Epithelial cell of prostate (primary cell): ENCODE measurements at places on chromosomes 16 and 17.

GRCh38 chr17:39647256-39647655, 10.3 kb downstream of the STARD3 start:
- DNase-seq = no peak

DNA sequence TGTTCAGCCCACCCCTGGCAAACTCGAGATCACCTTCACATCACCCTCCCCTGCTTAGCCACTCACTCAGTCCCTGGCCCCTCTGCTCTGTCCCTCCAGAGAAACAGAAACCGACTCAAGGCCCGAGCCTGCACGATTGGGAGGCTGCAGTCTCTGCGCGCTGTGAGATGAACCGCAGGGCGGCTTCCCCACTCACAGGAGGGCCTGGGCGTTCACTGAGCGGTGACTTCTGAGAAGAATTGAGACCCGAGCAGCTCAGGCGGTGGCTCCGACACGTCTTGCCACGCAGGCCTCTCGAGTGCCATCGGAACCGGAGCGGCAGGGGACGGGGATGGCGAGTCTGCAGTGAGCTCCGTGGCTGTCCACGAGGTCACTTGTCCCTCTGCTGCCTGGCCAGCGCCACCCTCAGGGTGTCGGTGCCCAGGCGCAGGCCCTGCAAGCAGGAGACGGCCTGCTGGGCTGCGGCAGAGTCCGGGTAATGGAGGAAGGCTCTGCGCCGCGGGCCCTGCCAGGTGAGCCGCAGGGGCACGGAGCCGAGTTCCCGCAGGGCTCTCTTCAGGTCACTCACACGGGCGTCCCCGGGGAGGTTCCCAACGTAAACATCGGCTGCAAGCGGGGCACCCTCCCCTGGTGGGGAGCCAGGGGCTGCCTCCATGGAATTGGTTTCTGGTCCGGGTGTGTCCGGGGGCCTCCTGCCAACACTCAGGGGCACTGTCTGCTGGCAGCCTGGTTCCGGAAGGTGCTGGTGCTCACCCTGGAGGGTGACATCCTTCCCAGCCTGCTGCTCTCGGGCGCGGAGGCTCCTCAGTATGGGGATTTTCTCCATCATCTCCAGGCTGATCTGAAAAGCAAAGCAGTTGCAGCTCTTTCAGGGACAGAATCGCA, 21.6 kb downstream of the FOXF1 start:
- DNase-seq = no peak

DNA sequence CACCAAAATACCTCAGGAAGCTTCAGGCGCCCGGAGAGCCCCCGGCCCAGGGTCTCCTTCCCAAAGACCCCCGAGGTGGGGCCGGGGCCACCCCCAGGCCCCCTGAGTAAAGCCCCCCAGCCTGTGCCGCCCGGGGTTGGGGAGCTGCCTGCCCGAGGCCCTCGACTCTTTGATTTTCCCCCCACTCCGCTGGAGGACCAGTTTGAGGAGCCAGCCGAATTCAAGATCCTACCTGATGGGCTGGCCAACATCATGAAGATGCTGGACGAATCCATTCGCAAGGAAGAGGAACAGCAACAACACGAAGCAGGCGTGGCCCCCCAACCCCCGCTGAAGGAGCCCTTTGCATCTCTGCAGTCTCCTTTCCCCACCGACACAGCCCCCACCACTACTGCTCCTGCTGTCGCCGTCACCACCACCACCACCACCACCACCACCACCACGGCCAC, 6.7 kb upstream of the TMEM88 start:
- no peak for DNase-seq

DNA sequence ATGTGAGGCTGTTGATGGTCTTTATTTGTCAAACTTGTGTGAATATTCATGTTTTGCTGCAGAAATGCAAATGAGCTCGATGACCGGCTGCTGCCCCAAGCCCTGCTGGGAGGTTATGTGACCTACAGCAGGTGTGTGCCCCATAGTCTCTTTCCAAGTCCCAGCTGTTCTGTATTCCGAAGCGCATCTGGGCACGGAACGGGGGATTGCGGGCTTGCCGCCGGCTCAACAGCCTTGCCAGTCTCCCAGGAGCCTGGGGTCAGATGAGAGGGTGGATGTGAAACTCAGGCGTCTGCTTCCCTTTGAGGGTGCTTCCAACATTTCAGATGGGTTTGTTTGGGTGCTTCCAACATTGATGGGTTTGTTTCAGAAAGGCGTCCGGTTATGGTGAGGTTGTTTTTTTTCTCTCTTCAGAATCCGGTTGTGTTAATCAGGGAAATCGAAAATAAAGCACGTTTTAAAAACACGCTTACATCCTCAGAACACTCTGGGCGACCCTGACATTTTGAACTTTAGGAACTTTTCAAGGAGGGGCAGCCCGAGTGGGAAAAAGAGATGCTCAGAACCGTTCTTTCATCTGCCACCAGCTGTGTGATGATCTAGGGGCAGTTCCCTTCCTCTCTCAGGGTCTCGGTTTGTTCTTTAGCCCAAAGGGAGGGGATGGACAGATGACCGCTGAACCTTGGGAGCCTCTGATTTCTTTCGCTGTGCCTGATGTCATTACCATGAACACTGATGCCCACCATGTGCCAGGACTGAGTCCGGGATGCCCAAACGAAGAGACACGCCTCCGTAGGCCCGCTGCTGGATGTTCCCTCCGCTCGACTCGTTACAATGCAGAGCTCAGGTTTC, 47.8 kb upstream of the AMZ2 start:
- no peak for DNase-seq

- no peak for DNase-seq
Observed at GRCh38 chr16:1749152-1750117, 21.9 kb downstream of the NME3 start.

GRCh38 chr16:12090151-12090530, 113.6 kb downstream of the SNX29 start:
- DNase-seq = no peak

- DNase-seq = no peak
Observed at GRCh38 chr17:47695429-47696376, 1.7 kb downstream of the TBKBP1 start.

- no peak for DNase-seq
Observed at GRCh38 chr17:80274331-80274730, 13.7 kb downstream of the RNF213 start.

DNA sequence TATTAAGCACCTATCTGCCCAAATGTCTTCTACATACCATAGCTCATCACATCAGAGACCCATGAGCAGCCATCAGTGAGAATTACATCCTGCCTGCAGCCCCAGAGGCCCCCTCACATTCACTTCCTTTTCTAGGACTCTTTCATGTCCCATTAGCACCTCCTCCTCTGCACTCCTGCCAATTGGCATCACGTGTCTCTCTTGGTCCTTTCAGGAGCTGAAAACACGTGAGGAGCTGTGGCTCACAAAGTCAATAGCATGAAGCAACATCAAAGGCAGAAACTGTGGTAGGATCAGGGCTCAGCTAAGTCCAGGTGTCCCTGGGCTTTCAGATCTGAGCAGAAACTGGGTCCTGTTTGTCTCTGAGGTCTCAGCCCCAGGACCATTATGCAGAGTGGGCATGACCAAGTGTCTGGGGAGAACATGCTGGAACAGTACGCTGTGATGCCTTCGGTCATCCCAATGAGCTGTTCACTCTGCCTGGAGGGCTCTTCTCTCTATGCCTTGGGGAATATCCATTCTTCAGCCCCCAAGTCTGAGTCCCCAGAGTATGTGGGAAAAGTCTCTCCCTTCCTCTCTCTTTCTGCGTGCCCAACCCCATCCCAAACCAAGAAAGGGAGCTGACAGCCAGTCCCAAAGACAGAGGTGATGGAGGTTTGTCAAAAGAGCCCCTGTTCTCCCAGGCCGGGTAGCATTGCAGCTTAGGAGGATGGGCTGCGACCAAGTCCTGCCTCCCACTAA, 457.0 kb upstream of the CDH5 start:
- peak; percentile 18 for DNase-seq

DNA sequence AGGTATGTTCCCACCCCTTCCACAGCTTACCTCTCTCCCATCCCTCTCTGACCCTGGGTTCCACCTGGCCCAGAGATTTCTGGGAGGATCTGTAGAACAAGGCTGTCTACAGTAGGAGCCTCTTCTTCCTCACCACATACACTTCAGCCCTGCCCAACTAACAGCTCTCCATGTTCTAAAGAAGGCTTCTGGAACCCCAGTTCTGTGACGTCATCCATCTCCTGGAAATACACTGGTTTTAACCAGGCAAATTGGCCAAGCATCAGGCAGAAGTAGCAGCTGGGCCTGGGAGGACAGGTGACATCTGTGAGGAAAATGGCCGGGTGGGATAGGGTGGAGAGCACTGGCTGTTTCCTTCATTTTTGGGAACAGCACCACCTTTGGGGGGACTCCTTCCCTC, at the start of gene LYZL6:
LYZL6 (minus strand) TSS at position 177 of the 400 bp plus-strand sequence. CDS start 4,357 bp downstream, outside the sequence.
- no peak for DNase-seq

DNA sequence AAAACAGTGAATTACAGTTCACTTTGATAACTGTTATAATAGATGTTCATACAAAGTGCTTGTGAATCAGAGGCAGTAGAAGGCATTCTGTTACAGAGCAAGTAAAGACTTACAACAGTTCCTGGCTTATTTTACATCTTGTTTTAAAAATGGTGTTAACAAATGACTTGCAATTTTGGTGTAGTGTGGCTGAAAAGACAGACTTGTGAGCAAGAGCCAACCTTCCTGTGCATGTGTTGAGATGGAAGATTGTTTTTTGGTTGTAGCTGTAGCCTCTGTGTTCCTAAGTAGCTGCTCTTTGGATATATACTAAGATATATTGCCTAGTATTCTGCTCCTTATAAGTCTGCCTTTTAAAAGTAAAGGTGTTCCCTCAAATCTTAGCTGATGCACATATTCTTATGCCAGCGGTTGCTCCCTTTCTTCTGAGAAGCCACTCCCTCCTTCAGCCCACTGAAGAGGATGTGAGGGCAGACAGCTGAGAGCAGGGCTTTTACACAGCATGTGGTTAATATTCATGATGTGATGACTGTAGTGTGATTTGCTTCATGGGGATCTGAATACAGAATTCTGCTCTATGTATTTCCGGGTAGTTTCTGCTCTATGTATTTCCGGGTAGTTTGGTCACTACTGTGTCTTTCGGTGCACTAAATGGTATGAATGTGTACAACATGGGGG, 182.3 kb downstream of the PHKB start:
- no peak for DNase-seq

GRCh38 chr16:49795513-49795912, 60.4 kb downstream of the ZNF423 start:
- no peak for DNase-seq

DNA sequence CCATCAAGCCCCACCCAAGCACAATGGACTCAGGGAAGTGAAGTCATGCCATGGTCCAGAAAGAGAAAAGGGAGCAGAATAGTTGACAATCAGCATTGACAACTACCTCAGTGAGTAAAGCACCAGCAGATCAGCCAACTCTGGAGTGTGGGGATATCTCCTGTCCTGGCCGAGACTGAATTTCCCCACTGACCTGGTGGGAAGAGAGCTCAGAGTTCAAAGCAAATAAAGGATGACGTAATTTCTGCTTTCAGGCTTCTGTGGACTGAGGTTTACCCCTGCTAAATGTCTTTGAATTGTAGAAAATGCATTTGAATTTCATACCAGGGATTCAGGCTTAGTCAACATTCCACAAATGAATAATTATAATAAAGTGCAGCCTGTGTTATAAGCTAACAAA, 152.9 kb downstream of the CBLN1 start:
- no peak for DNase-seq

DNA sequence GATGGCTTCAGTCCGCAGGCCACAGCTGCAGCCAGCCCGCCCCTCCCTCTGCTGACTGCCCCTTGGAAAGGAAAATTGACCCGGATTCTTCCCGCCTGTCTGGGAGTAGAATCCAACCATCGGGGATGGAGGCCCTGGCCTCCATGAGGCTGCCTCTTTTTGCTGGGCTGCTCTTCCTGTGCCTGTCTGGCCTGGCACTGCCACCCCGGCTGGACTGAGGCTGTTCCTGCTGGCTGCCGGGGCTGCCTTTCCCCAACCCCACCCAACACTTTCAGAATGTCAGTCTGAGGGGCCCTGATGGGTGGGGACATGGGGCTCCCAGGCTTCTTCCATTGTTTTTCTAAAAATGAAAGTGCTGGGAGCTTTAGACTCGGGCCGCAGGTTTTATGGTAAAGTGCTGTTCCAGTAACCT, 7.3 kb downstream of the BAHCC1 start:
- no peak for DNase-seq

DNA sequence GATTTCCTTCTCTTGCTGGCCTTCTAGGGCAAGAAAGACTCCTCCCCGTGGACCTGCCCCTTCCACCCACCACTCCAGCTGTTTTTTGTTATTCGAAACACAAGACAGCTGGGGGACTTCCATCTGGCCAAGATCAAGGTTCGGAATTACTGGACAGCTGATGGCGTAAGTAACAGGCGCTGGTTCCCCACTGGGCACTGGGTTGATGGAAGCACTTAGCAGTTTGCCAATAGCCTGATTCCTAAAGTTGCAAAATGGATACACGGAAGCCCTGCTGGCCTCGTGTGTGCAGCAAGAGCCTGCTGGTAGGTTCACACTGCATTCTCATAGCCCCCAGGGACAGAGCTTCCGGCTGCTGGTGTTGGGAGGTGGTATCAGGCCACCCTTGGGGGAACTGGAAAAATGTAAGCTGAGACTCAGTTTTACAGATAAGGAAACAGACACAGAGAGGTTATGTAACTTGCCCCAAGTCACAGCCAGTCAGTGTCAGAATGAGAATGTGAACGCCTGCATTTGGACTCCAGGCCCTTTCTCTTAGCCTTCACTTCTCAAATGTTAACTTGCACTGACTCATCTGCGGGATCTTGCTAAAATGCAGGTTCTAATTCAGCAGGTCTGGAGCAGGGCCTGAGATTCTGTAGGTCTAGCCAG, 171.7 kb downstream of the KATNIP start:
- no peak for DNase-seq

DNA sequence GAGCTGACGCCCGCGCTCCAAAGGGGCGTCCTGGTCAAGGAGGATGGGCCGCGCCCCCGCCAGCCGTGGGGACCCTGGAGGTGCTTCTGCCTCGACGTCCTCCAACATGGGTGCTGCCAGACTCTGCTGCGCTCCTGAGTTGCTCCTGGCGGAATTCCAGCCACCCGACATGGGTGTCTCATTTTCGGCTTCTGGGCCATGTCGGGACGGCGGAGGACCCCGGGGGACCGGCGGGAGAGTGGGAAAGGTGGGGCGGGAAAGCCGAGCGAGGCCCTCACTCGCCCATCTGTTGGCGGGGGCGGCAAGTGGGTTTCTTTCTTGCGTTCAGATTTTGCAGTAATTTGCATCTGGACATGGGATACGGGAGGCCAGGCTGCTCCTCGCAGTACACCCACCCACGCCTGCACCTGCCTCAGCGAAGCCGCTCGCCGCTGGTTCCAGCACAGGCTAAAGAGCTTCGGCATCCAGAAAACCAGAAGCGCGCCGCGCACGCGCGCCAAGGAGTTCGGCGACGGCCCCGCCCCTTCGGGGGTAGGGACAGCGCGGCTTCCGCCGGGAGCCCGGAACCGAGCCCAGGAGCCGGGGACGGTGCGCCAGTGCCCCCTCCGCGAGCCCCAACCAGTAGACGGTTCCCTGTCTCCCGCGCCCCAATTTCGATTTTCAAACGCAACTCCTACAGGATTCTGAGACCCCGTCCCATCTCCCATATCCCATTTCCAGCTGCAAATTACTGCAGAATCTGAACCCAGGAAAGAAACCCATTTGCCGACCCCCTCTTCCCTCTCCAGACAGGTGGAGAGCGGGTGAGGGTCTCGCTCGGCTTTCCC, at the start of gene ARMC7:
ARMC7 (plus strand) TSS at position 563 of the 827 bp plus-strand sequence. CDS start 320 bp downstream, outside the sequence.
- no peak for DNase-seq

- DNase-seq = no peak
Observed at GRCh38 chr16:89191033-89191900, 9.1 kb downstream of the SLC22A31 start.

GRCh38 chr17:42562388-42563142, 617 bp downstream of the COASY start:
- DNase-seq = no peak
